ENCODE measurements at places on chromosomes 7 and 10.

DNA sequence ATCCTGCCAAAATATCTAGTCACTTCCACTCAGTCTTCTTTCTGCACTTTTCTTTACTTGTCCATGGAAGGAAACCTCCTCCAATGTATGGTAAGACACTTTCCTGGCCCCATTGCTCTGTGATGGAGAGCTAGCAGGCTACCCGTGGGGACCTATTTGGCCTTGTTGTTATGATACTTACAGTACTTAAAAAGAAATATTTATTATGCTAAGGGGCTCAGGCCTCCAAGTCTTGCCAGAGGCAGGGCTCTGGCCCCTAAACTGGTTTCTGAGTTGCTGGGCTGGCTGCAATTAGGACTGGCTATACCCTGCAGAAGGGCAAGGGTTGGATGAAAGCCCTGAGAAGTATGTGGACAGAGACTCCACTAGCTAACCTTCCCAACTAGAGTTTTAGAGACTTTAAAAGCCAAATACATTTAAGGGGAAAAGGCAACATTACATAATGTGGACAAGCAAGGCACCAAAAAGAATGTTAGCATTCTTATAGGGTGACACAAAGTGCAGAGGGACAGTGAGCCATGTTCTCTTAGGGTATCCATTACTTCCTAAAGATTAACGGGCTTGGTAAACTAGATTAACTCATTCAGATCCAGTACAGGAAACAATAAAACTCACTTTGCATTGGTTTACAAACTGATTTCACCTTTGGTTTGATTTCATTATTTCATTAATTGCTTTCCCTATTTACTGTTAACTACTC, 84.9 kb upstream of the INHBA start:
- peak; percentile 54 for DNase-seq

DNA sequence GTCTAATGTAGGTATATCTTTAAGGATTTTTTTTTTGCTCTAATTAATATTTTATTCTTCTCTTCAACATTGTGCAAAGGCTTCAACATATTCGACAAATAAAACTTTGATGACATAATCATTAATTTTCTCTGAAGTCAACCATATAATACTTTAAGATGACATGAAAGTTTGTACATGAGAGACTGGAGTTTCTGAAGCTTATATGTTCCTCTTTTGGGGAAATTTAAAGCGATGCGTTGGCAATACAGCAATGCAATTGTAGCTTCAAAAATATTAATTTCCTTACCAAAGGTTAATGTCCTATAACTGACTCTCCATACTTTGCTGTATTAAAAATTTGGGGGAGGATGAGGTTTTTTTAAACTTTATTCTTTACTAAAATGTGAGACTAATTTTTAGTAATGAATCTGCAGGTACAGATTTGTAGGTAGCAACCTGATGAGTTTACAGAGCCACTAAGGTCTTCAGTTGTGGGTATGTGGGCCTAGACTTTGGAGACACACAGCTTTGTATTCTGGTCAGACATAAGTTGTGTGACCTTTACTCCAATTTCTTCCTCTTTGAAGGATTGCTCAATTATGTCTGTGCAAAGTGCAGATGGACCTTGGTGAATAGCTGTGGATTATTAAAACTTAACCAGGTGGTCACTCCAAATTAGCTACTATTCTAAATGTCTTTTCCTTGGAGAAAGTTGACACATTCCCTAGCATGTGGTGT, 18.0 kb upstream of the LIPA start:
- DNase-seq: no peak

DNA sequence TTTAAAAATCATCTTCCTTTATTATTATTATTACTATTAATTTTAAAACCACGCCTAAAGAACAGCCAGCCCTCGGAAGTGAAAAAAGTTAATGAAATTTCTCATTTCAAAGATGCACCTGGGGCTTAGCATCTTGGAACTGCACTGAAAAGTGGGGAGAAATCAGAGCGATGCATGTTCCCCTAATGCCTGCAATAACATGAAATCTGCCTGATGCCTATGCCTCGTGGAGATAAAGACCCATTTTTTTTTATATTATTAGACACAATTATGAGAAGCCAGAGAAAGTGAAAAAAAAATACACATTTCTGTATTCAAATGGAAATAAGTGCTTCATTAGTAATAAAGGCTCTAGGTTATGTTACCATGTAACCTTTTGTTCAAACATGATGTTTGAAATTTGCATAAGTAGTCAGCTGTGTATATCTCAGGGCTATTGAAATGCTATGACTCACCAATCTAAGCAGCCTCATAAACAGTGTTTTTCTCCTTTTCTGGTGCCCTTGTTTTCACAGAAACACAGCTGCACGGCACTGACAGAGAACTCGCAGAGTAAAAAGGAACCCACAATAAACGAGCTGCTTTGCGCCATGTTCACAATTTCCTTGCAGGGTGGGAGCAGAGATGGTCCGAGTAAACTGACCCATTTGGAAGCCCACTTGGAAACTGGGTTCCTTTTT, 175.8 kb upstream of the PRKCQ start:
- DNase-seq: no peak

DNA sequence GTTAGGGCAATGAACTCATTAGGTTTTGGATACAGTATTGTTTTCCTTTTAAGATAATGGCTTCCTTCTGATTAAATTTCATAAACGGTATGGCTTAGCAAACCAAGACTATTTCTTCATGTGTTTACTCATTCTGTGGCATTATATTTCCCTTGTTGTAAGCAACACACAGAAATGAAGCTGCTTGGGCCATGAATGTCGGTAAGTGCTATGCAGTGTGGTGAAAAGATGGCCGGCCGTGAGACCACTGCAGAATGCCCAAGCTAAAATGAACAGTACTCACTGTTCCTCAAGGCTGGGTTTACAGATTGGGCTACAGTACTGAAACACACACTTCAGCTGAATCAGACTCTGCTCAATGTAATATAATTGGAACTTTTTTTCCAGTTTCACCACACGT, 8.1 kb downstream of the APBB1IP start:
- no peak for DNase-seq

DNA sequence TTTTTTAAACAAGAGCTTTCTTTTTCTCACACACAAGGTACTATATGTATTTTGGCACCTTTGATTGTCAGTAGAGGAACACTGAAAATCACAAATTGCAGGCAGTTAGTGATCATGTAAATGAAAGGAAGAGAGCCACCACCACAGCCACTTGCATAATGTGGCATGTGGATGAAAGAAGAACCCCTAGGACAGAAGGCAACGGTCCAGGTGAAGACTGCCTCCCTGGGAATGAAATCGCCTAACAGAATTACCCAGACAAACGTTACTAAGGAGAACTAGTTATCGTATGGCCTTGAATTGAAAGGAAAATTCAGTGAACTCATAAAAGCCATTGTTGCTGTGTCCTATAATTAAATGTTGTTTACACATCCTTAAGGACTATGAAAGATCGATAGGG, 41.2 kb upstream of the PTPRZ1 start:
- DNase-seq: no peak

DNA sequence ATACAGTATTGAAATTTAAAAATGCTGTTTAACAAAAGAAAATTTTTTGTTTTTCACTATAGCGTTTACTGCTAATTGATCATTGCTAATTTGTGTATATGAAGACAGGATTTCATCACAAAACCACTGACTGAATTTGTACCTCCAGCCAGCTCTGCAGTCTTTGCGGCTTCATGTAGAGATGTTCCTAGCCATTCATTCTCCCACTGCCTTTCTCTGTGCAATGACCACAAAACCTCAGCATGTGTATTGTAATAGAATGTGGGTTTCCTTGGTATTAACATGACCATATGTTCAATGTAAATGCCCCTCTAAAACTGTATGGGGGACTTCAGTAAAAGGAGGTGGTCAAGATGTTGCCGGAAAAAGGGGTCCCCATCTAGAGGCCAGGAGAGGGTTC, 81.1 kb upstream of the STEAP1B start:
- DNase-seq: no peak

- DNase-seq: no peak
Measured at GRCh38 chr7:12133865-12134264, 77.2 kb upstream of the TMEM106B start.

DNA sequence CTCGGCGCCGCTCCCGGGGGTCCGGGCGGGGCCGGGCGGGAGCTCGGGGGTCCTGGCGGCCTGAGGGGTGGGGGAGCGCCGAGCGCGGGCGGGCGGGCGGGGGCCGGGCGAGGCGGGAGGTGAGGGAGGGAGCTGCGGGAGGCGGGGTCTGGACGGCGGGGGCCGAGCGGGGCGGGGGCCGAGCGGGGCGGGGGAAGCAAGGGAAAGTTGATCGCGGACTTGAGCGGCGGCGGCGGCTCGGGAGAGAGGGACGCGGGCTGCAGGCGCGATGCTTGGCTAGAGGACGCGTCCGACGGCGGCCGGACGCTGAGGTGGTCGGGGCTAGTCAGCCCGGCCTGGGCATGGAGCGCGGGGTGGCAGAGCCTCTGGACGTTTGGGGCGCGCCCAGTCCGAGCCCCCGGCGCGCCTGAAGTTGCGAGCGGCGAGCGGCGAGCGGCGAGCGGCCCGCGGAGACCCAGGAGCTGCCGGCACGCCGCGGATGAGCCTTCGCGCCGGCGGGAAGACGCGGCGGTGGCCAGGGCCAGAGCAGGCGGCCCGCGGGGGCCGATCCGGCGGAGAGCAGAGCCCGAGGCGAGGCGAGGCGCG, at the start of gene CDH23:
CDH23 (plus strand) TSS at position 210 of the 585 bp plus-strand sequence. CDS start 42,912 bp downstream, outside the sequence.
- DNase-seq: peak; percentile 67

GRCh38 chr10:117249493-117250093, 8.7 kb downstream of the SLC18A2 start:
- no peak for DNase-seq

DNA sequence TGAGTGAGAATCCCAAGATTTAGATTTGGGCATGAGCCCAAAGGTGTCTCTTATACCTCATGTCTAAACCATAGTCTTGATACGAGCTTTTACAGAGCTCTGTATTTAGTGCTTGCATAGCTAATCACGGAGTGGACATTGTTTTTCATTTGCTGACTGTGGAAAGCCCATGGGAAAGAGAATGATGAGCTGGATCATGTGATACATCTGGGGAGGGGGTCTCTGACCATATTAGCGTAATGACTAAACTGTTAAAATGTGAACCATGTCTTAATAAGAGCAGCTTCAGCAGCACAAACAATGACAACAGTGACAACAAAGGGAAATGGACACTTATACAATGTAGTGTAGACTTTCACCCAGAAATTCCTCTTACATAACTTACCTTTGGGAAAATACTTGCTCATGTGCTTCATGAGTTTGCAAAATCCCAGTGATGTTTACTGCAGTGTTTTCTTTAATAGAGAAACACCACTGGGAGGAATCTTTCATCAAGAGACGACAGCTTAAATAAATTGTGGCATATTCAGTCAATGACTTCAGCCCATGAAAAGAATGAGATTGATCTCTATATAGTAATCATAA, 44.0 kb upstream of the ITGB1 start:
- no peak for DNase-seq

DNA sequence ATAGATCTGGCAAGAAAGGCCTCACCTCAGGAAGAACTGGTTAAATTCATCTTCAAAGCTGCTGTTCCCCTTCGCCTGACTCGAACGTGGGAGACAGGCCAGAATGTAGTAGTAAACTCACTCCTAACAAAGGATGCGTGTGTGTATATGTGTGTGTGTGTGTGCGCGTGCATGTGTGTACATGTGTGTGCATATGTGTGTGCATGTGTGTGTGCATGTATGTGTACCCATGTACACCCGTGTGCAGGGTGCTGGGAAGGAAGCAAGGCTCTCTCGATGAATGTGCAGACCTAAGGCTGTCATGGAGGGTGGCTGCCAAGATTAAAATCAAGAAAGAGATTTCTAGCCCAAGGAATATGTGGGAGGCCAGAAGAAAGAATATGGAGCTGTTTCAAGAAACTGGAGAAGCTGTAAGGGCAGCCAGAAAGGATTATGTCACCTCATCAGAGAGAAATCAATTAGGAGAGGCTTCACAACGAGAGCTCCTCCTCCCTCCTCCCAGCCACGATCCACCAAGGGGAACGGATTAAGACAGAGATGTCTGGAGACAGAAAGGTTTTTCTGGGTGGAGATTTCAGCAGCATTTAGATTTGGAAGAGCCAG, 34.0 kb upstream of the LBX1 start:
- DNase-seq: no peak

All from right hindlimb (tissue), 1 donor.